ENCODE measurements at places on chromosomes 2 and 18.

DNA sequence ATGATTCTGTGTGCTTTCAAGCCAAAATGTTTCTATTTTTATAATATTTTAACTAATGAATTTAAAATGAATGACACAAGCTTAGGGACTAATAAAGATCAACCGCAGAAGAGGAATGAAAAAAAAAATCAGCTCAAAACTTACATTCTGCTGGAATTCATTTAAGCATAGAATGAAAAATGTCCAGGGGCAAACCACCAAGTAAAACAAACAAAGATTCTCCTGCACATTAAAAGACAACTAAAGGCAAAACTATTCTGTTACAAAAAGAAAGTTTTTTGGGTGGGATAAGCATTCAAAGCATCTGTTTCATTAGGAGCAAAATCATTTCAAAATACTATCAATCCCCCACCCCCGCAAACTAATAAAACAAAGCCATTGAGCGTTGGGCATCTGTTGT, 99.3 kb upstream of the SOX11 start:
- DNase-seq = no peak

- DNase-seq = no peak
These were observed 374.3 kb downstream of the SLC4A3 start for GRCh38 chr2:220001751-220002150.

DNA sequence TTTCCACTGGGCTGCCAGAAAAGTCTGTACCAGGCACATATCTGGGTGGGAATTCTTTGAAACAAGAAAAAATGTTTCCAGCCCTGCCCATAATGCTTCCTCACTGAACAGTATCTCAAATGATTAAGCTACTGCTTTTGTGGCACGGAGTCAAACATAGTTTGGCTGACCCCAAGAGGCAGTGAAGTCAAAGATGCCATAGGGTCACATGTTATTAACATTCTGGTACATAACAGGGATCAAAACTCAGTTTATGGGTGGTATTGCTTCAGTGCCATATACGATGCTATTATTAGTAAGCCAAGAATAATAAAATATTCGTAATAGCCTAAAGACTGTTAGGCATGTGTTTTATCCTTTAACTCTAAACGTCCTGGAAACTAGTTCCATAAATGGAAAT, 112.4 kb downstream of the FEZ2 start:
- DNase-seq = no peak

DNA sequence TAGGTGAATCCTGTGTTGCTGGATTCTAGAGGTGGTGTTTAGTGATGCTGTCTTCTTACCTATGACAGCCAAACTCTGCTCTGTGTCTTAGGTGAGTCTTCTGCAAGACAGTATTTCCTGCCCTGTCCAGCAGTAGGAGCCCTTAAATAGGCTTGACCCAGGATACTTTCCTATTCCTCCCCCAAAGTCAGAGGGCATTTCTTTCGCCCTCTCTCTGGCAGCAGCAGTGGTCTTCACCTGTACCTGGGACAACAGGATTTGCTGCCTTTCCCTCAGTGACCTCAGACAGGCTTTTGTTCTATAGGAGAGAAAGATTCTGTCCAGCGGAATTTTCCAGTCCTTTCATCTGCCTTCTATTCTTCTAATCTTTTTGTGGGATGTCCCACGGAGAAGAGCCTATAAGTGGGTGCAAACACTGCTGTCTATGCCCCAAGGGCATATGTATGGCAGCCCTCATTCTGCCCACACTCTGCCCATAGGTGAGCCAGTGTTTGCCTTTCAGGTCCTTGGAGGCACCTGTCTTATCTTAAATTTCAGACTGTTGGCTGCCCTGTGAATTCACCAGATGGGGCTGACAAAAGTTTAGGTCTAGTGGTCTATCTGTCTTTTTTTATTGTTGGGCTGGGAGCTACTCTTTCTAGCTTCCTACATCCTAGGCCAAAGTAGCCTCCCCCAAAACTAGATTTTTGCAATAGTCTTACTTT, 177.3 kb upstream of the SPOPL start:
- DNase-seq = no peak

- DNase-seq = no peak
These were observed 7.6 kb downstream of the PIGN start for GRCh38 chr18:62179213-62179612.

DNA sequence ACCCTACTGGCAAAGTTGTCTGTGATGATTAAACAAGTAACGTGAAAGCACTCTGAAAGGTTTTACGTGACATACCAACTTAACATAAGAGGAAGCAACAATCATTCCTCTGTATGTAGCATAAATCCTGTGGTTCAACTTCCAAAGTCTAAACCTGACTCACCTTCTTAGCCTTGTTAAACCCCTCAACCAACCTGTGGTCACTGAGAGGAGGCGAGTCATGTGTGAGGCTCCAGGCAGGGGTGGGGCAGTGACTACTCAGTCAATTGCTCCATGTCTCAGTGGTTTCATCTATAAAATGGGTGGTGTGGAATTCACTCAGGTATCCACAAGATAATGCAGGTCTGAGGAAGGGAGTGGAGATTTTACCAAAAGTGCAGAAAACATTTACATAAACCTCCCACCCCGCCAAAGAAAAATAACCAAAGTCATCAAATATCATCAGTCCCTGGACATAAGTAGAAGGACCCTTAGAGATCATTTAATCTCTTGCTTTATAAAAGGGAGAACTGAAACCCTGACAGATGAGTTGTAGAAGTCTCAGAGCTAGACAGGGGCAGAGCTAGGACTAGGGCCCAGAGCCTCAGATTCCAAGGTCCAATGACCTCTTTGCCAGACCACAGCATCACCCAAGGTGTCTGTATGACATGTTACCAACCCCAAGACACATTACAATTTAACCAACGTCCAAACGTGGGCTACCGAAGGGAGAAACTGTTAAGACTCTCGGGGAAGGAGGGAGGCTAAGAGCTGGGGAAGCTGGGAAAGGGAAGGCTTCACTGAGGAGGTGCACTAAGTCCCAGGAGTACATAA, 3.7 kb upstream of the PCBP1 start:
- DNase-seq = no peak

DNA sequence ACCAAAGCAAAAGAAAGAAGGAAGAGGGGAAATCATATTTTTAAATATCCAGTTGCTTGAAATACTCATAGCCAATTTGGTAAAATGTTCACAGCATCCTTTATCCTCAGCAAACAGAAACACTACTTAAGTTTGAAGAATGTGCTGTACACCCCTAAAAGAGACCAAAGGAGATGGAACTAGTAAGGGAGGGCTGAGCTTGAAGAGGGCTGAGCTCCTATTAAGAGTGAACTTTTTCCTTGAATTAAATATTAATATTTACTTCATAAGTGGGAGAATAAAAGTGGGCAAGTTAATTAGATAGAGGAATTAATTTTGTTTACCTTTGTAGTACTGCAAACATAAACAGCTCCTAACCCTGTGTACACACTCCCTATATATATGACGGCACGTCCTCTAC, 7.0 kb downstream of the EVX2 start:
- no peak for DNase-seq

DNA sequence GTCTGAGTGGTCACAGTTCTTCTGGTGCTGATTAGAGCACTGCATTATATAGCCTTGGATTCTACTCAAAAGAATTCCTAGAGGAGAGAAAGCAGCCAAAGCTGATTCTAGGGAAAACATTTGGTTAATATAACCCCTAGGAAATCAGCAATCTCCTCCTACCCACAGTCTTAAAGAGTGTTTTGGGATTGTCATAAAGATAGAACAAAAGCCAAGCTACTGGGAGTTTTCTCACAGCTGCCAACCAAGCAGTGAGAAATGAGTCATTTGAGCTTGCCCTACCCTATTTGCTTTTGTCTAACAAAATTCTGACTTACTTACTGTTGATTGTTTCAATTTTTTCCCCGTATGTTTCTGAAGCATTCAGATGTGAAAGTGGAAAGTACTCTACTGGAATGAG, 469.3 kb downstream of the PLCL1 start:
- no peak for DNase-seq

DNA sequence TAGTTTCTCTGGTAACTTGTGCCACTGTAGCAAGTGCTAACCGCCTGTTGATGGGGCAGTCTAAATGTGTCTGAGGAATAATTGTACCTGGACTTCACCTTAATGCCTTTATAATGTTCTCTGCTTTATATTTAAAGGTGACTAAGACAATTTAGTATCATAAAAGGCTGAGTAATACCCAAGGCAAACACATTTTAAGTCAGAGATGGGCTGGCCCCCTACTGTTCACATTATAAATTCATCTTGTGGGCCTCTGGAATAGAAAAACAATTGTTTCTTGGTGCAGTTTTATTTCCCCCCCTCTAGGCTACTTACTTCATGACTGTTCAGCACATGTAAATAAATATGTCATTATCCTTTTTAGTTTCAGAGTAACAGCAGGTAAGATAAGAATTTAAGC, 559.3 kb upstream of the PIK3C3 start:
- DNase-seq = no peak

Measured in stimulated activated CD8-positive, alpha-beta memory T cell treated with anti-CD3 and anti-CD28 coated beads, Interleukin-7, amount 100 ng/mL, for 24 hours (primary cell).